ENCODE measurements at places on chromosomes 5 and 9.

DNA sequence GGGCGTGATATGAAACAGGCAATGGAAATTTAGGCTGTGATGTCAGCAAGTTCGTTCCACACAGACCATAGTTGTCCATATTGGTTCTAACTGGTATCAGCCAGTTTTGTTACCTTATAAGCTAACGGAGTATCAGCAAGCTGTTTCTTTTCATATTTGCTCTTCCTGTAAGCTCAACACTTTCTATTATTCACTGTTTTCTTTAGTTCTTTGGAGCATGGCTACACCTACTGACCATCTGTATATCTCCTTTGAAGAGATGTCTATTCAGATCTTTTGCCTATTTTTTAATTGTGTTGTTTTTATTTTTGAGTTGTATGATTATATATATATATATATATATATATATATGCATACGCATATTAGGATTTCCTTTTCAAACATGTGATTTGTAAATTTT, 1057.2 kb upstream of the CDH10 start:
- no peak for DNase-seq

- DNase-seq: no peak
Measured at GRCh38 chr9:15426019-15426418, 3.3 kb downstream of the SNAPC3 start.

DNA sequence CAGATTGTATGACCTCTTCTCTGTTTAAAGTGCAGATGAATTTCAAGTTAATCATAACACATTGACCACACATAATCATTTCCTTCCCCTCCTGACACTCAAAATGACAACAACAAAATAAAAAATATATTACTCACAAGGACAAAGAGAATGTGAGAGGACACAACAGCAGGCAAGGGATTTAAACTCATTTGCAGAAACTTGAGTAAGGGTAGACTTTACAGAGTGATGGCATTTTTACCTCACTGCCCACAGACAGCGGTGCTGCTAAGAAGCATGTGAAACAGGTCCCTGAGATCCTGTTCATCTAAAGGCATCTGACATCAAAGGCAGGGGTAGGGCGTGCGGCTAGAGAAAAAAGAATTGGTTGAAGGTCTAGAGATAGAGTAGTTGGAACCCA, 99.0 kb downstream of the TRIM36 start:
- DNase-seq: no peak

- DNase-seq: no peak
Measured at GRCh38 chr9:27280860-27281259, 16.1 kb downstream of the EQTN start.

DNA sequence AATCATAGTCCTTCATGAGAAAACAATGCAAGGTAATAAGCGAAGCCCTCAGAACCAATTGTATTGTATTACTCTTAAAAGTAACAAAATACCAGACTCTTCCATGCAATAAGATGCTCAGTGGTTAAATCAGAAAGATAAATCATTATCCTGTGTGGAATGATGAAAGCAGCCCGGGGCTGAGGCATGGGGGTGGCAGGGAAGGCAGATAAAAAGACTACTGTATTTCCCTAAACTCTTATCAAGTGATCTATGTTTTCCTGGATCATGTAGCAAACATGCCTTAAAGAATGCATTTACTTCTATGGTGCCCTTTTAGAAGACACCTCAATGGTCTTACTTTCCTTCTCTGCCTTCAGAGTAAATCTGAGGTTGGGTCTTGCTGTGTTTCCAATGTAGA, 105.6 kb upstream of the DAPK1 start:
- DNase-seq: no peak

DNA sequence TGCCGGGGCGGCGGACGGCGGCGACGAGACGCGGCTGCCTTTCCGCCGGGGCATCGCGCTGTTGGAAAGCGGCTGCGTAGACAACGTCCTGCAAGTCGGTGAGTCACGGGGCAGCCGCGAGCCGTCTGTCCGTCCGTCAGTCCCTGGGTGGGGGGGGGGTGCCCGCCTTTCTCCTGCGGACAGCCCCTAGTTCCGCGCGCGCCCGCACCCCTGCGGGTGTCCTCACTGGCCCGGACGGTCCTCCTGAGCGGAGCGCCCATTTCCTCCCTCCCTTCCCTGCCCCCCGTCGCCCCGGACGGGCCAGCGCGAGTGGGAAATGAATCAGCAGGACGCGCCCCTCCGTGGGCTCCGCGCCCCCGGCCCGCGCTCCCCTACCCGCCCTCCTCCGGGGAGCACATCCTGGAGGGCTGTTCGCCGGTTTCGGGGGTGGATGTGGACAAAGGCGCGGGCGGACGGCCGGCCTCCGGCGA, 828 bp downstream of the ZSWIM6 start:
- DNase-seq: no peak

GRCh38 chr9:69139596-69139995, 34.5 kb upstream of the TJP2 start:
- no peak for DNase-seq

- no peak for DNase-seq
Measured at GRCh38 chr5:81883371-81883770, 88.5 kb upstream of the ATG10 start.

DNA sequence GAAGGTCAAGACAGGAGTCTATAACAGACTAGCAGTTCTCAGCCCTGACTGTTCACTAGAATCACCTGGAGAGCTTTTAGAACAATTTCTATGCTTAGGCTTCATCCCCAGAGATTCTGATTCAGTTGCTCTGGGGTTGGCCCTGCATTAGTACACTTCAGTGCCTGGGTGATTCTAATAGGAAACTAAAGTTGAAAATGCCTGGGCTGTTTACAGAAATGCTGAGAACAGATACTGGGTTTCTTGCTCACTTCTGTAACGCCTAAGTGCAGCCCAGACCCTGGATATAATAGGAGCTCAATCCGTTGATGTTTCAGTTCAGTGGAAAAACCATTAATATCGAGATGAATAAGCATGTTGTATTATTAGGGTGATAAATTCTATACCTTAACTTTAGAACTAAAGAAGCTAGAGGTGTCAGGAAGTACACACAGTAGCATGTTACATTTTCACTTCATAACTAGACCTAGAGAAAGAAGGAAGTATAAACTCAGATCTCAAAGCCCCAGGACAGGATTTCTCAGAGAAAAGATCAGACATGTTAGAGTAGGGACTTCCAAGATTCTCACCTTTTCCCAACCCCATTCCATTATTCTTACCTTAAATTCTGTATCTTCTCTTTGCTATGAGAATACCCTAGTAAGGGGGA, 20.4 kb downstream of the HAVCR2 start:
- DNase-seq: no peak

GRCh38 chr5:95347506-95348120, 43.6 kb upstream of the FAM81B start:
- no peak for DNase-seq
